ENCODE measurements at places on chromosomes 16 and 17.

DNA sequence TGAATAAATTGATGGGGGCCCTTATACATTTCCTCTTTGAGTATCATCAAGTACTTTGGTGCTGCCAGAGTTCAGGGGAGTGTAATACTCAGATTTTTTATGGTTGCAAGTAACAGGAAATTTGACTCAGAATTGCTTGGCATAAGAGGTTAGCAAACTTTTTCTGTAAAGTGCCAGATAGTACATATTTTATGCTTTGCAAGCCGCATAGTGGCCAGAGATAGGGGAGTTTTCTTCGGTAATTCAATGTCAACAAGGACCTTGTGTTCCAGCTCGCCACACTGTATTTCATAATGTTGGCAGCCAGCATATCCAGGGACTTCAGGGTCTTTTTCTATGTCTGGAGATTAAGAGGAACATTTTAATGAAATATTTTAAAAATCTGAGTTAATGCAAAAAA, 51.0 kb upstream of the MARCHF10 start:
- no peak for DNase-seq

DNA sequence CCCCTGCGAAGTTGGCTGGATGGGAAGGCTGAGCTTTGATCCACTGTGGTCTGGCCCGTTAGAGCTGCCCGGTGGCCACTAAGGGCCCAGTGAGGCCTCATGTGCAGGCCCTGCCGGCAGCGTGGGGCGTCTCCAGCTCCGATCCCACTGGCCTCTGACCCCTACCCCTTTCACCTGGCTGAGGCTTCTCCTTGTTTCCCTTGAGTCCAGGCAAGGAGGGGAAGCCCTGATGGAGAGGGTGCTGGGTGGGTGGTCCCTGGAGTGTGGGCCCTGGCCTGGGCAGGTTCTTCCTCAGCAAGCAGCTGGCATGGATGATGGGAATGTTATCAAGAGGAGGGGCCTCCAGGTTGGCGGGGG, 356.8 kb downstream of the SEC14L1 start:
- no peak for DNase-seq

DNA sequence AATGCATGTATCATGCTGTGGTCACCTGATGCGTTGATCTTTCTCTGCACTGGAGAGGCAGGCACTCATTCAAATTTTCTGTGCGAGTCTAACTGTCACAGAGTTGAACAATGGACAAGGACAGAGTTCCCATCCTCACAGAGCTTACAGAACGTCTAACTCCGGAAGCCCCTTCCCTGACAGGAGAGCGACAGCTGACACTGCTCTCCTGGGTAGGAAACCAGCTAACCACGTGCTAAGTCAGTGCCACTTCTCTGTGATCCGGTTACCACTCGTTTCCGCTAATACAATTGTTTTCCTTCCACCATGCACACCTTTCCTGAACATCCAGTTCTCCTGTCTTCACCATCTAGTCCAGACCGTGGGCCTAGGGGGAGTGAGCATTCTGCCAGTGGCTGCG, 11.3 kb downstream of the KLHDC4 start:
- no peak for DNase-seq

DNA sequence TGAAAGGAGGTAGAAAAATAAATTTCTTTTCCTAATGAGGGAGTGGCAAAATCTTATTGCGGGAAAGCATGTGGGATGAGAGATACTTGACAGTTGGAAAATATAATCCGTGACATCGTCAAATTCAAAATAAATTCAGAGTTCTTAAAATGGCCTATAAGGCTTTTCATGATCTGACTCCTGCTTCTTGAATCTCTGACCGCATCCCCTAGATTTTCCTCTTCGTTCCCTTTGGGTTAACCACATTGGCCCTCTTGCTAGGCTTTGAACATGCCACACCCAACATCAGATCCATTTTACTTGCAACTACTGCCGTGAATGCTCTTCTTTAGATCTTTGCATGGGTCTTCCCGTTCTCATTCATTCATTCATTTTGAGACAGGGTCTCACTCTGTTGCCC, 50.1 kb downstream of the NF1 start:
- no peak for DNase-seq

GRCh38 chr17:8110456-8110804, 7.9 kb downstream of the ALOXE3 start:
- no peak for DNase-seq

- peak; percentile 89 for DNase-seq
These were observed 14.2 kb downstream of the NAA60 start for GRCh38 chr16:3457434-3458252.

GRCh38 chr17:57694051-57694450, 51.0 kb downstream of the CCDC182 start:
- no peak for DNase-seq

GRCh38 chr17:79091226-79091670, 16.6 kb downstream of the ENGASE start:
- DNase-seq: no peak

DNA sequence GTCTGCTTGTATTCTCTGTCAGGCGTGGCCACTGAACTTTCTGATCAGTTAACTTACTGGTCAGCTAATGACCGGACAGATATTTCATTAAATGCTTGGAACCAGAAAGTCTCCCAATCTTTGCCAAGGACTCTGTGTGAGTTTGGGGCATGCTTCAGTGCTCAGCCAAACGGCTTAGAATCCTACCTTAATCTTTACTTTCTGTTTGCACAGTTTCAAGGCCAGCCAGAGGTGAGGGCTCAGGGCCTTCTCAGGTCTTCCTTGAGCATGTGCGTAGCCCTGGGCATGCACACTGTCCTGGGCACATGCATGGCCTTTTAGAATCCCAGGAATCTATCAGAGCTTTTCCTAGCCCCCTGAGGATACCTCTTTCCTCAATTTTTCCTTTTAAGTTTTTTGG, 230.1 kb downstream of the RAB11FIP4 start:
- no peak for DNase-seq

GRCh38 chr16:65281586-65281985, 159.7 kb upstream of the CDH11 start:
- DNase-seq: no peak

GRCh38 chr16:3013491-3013951, 798 bp downstream of the CLDN9 start:
- DNase-seq: no peak

DNA sequence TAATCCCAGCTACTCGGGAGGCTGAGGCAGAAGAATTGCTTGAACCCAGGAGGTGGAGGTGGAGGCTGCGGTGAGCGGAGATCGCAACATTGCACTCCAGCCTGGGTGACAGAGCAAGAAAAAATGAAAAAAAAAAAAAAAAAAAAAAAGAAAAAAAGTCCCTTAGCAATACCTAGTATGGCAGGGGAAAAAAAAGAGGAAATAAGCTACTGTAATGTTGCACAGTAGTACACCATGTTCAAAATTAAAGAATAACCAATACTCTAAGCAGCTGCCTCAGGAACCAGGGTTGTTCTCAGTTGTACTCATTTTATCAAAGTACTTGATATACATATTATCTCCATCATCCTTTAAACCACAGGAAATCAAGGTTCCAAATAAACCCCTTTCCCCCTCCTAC, 17.3 kb upstream of the TXNDC11 start:
- no peak for DNase-seq

Data from activated T-cell treated with anti-CD3 and anti-CD28 coated beads for 1 hour (primary cell).